Astrocyte (in vitro differentiated cells and primary cell): ENCODE measurements at places on chromosomes 7 and 10. TPM values are rescaled to one million over a fixed set of nuclear protein-coding genes. Genes with fewer than 3 reads are reported as not detected.

The ANKRD7 gene
- total RNA-seq: 0.41 and 0.82 TPM in 2 replicates

The CACNB2 gene
- total RNA-seq: 0.46 and 0.66 TPM in 2 replicates

The UCMA gene
- not detected in 2 replicates for total RNA-seq

The OR6B1 gene
- not detected in 2 replicates for total RNA-seq

The GBX1 gene
- total RNA-seq: not detected in 2 replicates

The ZNF518A gene
- total RNA-seq: 19.3 and 24.1 TPM in 2 replicates

The ANXA8 gene
- 0.55 and 1.0 TPM in 2 replicates for total RNA-seq

The CC2D2B gene
- total RNA-seq: 0.18 and 0.60 TPM in 2 replicates

The PNLIP gene
- not detected in 2 replicates for total RNA-seq

The MEOX2 gene
- total RNA-seq: not detected in 2 replicates

DNA sequence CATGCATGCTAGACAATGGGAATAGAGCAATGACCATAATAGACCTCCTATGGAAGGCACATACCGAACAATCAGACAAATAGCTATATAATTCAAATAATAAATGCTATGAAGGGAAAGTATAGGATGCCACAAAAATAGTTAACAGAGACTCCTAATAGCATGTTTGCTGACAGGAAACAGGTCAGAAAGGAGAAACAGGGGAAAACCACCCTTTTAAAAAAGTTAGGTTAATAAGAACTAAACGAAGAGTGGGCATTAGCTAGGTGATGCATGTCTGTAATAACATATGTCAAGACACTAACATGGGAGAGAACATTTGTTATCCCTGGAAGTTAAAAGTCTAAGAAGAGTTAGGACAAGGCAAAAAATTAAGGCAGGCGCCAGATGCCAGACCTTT lies 58.9 kb downstream of the ABI1 start:
- DNase-seq: no peak

DNA sequence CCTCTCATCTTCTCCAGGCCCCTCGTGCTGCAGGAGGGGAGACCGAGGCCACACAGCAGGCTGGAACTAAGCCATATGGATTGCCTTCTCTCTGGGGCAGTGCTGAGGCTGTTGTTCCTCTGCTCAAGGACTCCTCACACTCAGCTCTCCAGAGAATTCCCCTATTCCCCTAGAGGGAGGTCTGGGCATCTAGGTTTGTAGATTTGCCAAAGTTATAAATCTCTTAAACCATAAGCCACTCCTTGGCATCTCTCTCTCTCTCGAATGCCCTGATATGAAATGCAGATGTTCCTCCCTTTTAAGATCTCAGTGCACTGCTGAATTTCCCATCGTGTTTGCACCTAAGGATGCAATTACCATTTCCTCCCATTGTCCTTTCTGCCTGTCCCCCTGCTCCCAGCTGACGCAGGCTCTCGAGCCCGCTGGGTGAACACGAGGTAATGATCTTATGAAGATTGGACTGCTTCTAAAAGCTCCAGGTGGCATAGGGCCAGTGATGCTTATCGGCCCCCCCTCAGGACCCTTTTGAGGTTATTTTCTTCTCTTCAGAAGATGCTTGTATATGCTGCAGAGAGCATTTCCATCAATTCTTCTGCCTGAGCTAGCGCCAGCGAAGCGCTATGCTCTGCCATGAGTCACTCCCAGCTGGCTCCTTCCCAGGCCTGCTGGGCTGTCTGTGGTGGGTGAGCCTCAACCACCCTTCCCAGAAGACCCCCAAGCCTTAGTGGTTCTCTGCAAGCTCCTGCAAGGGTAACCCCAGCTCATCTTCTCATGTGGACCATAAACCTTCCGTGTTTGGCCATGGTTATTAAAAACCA lies 41.6 kb upstream of the AQP1 start:
- peak; percentile 46 for DNase-seq

- no peak for DNase-seq
Observed at GRCh38 chr10:122974023-122974422, 6.2 kb upstream of the PSTK start.

- DNase-seq: no peak
Observed at GRCh38 chr7:1236831-1237701, 4.4 kb downstream of the UNCX start.

DNA sequence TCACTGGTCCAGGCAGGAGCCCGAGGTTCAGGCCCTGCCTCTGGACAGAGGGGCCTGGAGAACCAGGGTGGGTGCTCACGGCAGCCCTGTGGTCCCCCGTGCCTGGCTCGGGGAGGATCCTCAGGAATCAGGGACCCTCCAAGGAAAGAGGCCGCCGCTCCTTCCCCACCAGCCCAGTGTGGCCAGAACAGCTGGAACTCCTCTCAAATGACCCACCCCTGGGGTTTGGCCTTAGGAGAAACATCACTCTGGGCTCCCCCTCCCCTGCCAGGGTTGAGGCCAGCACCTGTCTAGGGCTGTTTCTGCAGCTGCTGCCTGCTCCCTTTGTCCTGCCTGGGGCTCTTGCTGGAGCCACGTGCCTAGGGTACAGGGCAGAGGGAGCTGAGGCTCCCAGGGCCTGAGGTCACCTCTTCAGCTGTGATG lies 161.0 kb downstream of the RNF216 start:
- DNase-seq: no peak

- no peak for DNase-seq
Observed at GRCh38 chr7:128255271-128255670, 14.2 kb downstream of the LEP start.

GRCh38 chr7:122762071-122762470 lies 59.3 kb upstream of the RNF148 start:
- DNase-seq: no peak

- DNase-seq: no peak
Observed at GRCh38 chr7:125279961-125280360, 350.3 kb upstream of the POT1 start.

GRCh38 chr10:20593649-20594048 lies 303.5 kb downstream of the NEBL start:
- DNase-seq: peak; percentile 68

GRCh38 chr7:66050990-66051448 lies 24.6 kb upstream of the ASL start:
- DNase-seq: peak; percentile 89

DNA sequence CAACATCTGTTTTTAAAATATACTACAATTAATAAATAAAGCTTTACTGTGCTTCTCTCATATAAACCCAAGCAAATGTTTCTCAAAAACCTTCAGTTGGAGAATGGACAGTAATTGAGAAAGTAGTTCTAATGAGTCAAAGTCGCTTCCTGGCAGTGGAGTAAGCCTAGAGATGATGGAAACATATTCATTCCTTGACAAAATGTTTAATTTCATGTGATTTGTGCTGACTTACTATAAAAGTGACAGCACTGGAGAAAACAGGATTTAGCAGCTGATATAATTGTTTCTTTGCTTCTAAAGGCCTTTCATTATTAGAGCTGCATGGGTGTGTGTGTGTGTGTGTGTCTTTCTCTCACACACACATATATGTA lies 9.0 kb downstream of the ELMO1 start:
- no peak for DNase-seq

GRCh38 chr10:109504401-109504800 lies 418.9 kb downstream of the XPNPEP1 start:
- DNase-seq: no peak

DNA sequence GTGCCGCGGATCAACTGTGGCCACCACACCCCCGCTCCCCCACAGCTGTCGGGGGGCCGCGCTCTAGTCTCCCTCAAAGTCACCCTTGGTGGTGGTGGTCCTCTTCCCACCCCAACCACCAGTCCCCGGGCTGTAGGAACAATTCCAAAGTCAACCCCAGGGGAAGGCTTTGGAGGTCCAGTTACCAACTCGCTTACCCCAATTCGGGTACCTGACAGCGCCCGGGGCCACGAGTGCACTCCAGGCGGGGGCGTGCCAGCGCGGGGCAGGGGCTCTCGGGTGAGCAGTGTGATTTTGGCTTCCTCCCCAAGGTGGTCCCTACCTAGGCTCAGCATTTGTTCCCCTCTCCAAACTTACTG lies 584 bp upstream of the ZMIZ1 start:
- DNase-seq: no peak

GRCh38 chr10:96415891-96416554 lies 57.2 kb upstream of the OPALIN start:
- peak; percentile 25 for DNase-seq

DNA sequence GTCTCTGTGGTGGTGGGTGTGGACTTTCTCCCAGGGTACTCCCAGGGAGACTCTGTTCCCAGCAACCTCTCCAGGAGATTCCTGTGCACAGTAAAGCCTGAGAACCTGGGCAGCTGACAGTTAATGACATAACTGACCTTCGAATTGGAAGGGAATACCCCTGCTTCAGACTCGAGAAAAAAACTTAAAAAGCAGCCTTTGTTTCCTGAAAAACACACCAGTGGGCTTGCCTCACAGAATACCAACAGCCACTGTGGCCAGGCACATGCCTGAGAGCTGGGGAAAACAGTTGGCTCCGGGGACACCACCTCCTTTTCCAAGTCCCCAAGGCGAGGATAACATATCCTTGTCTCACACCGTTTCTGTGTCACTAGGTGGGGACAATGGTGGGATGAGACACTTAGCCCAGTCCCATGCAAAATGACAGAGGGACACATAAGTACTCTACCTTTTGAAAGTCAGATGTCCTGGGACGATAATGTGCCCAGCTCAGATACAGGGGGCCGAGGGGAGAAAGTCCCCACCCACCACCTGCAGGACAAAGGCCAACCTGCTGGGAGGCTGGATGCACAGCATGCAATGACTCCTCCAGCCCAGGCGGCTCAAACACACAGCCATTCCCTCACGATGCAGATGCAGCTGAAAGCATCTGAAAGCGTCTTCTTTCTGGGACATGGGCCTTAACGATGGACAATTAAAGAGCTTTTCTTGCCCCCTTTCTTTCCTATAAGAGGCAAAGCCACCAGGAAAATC lies 65.6 kb downstream of the HIPK2 start:
- no peak for DNase-seq

- DNase-seq: peak; percentile 18
Observed at GRCh38 chr10:19966751-19967150, 150.5 kb downstream of the PLXDC2 start.

DNA sequence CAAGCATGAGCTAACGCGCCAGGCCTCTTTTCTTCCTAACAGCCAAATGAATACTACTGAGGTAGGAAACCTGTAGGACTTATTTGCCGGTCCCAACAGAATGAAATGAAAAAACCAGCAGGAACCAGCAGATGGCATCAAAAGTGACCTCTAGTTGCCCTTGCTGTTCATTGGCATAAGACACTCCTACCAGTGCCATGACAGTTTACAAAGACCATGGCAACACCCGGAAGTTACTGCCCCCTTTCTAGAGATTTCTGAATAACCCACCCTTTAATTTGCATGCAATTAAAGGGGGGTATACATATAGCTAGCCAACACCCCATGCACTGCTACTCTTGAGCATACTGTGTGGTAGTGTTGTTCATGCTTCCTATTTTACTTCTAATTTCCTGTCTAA lies 65.2 kb downstream of the ATE1 start:
- DNase-seq: no peak

- DNase-seq: no peak
Observed at GRCh38 chr10:71590781-71591350, 128.7 kb downstream of the C10orf105 start.

DNA sequence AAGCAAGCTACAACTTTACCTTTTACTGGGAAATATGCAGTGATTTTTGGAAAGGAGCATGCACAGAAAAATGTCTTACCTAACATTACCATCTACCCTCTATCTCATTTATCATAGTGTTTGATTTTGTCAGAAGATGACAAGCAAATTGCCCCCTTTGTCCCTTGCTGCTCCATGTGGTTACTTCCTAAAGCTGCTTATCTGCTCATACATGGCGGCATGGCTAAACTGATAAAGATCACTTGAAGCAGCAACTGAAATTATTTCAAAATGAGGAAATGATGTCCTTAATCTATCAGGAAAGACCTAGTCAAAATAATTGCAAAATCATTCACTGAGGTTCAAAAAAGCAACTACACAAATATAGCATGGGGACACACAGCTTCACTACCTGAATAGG lies 1198.5 kb upstream of the SORCS1 start:
- DNase-seq: no peak

DNA sequence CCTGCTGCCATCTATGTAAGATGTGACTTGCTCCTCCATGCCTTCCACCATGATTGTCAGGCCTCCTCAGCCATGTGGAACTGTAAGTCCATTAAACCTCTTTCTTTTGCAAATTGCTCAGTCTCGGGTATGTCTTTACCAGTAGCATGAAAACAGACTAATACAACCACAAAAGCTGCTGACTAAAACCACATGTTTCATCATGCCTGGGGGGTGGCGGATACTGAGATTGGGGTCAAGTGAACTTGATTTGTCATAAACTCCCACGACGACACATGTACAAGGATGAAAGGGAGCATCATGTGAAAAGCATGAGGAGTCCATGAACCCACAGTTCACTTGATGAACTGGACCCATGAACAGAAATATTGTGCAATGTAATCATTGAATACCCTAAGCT lies 134.9 kb upstream of the ANK3 start:
- DNase-seq: peak; percentile 95

- DNase-seq: peak; percentile 31
Observed at GRCh38 chr7:28626624-28627262, 214.4 kb downstream of the CREB5 start.

- DNase-seq: no peak
Observed at GRCh38 chr10:27716521-27716920, 29.1 kb downstream of the MKX start.

GRCh38 chr7:940599-941408 lies 13.7 kb downstream of the ADAP1 start:
- no peak for DNase-seq

GRCh38 chr10:74024600-74024999 lies 26.7 kb downstream of the VCL start:
- no peak for DNase-seq

- no peak for DNase-seq
Observed at GRCh38 chr10:30294476-30295240, 54.4 kb downstream of the MTPAP start.

- no peak for DNase-seq
Observed at GRCh38 chr7:44764081-44764480, 15.4 kb downstream of the ZMIZ2 start.

- DNase-seq: no peak
Observed at GRCh38 chr10:72043016-72043834, 45.1 kb downstream of the SPOCK2 start.

DNA sequence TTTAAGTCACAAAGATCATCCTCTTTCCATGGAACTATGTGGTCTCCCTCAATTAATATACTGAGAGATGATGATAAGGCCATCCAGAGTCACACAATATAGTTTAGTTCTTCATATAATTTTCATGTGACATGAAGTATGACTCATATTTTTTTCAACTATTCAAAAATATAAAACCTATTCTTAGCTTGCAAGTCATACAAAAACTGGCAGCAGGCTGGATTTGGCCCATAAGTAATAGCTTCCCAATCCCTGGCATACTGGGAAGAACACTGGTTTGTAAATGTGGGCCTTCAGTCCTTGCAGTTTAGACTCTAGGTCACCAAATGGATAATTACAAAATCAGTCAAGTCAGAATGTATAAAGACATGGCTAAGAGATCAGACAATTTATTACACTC lies 356.6 kb downstream of the PPP1R3A start:
- no peak for DNase-seq
